ENCODE measurements at places on chromosomes 16 and 17.

DNA sequence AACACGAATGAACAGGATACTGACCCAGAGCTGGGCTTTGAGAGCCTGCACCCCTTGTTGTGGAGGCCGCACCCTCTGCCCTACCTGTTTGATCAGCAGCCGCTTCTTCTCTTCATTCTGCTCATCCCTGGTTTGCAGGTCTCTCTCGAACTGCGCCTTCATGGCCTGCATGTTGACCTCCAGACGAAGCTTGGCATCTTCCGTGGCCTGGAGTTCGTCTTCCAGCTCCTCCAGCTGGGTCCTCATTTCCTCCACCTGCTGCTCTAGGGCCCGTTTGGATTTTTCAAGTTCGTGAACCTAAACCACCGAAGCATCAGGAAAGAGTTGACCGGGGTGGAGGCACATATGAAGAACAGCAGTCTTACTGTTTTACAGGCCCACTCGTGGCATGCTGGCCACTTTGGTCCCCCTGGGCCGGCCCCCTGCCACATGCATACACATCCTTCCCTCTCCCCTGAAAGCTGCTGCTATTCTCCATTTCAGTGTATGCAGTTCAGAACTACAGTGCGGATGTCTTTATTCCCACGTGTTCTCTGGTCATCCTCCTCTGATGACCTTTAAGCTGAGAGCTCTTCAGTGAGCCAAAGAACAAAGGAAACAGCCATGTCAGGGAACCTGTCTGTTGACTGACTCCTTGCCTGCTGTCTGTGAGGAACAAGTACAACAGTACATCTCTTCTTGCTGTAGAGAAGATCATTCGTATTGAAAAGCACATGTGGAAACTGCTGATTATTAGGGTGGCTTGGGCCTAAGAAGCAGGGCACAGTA is 54.8 kb downstream of the NDEL1 start:
- H3K27ac ChIP-seq, result no peak overlapping the region
- no peak overlapping the region for H3K4me3 ChIP-seq
- H3K4me1 ChIP-seq, result no peaks in the 10 kb centered on the region
- H3K36me3 ChIP-seq, result no peaks in the 10 kb centered on the region
- DNase-seq, result no peak
- H3K27me3 ChIP-seq, result no peaks in the 10 kb centered on the region

DNA sequence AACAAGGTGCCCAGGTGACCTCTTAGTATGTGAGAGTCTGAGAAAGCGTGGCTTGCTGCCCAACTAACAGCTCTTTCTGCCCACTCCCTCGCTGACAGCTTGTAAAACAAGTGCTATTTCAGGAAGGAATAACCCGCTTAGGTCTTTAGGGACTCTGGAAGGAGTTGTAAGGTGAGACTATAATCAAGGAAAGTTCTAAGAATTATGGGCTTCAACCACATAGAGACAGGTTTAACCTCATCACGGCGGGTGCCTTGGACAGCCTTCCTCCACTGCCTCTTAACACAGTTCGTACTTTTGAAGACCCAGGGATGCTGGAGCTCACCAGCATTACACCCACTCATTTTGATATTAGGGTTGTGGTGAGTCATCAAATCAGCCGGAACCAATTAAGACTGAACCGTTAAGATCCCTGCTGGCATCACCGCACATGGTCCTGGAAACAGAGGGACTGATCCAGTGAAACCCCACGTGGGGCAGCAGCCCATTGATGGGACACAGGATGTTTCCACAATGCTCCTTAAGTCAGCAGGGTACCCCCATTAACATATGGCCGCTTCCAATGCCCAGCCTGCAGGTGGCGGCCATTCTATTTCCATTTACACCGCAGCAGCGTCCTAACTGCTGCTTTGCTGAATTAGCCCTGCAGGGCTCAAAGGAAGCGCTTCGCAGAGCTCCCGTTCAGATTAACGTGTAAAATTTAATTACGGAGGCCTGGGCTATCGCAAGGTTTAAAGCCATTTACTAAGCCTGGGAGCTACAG is 176.6 kb upstream of the SDK2 start:
- H3K27me3 ChIP-seq, result no peaks in the 10 kb centered on the region
- no peak overlapping the region for H3K27ac ChIP-seq
- DNase-seq, result no peak
- H3K4me3 ChIP-seq, result no peak overlapping the region

GRCh38 chr16:58022601-58023371 is 2.8 kb upstream of the MMP15 start:
- no peaks in the 10 kb centered on the region for H3K27me3 ChIP-seq
- peak overlapping the region; percentile 3 for H3K27ac ChIP-seq
- no peaks in the 10 kb centered on the region for H3K36me3 ChIP-seq
- no peak overlapping the region for H3K4me3 ChIP-seq
- H3K4me1 ChIP-seq, result peaks cover 47% of the 10 kb centered on the region

- no peaks in the 10 kb centered on the region for H3K27me3 ChIP-seq
- no peaks in the 10 kb centered on the region for H3K36me3 ChIP-seq
- no peak overlapping the region for H3K27ac ChIP-seq
- DNase-seq, result no peak
Measured at GRCh38 chr16:931626-932500, 38.9 kb downstream of the LMF1 start.

DNA sequence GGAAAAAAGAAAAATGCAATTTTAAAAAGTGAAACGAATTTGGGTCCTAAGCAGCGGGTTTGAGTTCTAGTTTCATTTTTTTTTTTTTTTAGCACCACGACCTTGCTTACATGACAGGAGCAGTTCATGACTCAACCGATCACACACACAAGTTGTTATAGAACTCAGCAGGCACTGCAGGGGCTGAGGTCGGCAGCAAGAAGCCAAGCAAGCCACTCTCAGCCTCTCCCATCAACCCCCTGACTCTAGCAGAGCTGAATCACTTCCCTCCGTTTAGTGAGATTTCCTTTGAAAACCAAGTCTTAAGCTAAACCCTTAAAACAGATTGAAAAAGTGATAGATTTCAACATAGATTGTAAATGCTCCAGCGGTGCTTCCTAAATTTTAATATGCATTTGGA is 520.8 kb downstream of the HAPSTR1 start:
- DNase-seq, result no peak
- no peaks in the 10 kb centered on the region for H3K36me3 ChIP-seq
- no peak overlapping the region for H3K4me3 ChIP-seq
- no peaks in the 10 kb centered on the region for H3K27me3 ChIP-seq

- no peaks in the 10 kb centered on the region for H3K4me1 ChIP-seq
- H3K4me3 ChIP-seq, result no peak overlapping the region
- DNase-seq, result no peak
- H3K27ac ChIP-seq, result no peak overlapping the region
- peaks cover 7% of the 10 kb centered on the region for H3K36me3 ChIP-seq
Measured at GRCh38 chr17:59812139-59812538, 80.6 kb downstream of the TUBD1 start.

DNA sequence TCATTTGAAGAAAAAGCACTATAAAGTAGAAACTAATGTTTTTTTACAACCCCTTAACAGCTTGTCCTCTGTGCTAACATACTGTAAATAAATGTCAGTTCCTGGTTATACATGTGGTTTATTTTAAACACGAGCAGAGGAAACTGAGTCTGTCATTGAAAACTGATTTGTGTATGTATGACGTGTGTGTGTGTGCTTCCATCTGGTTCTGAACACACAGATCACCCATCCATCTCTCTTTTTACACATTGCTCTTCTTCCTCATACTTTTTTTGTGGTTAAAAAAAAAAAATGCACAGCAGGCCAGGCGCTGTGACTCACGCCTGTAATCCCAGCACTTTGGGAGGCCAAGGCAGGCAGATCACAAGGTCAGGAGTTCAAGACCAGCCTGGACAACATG is 49.5 kb downstream of the ZNF423 start:
- H3K36me3 ChIP-seq, result no peaks in the 10 kb centered on the region
- H3K27me3 ChIP-seq, result no peaks in the 10 kb centered on the region
